ENCODE measurements at places on chromosomes 13 and 19.
A peak's percentile ranks its signal among the peaks of the same experiment; 100 is the strongest.

DNA sequence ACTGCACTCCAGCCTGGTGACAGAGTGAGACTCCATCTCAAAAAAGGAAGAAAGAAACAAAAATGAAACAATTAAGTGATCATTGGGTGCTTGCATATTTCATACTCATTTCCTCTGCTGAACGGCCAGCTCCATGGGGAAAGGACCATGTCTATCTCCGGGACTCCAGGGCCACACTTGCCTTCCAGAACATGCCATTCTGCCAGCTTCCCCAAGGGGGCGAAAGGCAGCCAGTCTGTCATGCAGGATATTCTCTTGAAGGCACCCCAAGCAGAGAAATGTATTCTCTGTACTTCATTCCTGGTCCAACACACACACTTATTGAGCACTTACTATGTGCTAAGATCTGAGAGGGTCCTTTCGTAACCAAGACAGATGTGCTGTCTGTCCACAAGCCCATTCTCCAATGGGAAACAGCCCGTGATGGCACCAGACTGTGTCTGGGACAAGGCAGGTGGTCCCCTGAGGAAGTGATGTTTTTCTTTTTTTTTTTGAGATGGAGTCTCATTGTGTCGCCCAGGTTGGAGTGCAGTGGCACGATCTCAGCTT, 10.2 kb upstream of the CARM1 start:
- DNase-seq = no peak

DNA sequence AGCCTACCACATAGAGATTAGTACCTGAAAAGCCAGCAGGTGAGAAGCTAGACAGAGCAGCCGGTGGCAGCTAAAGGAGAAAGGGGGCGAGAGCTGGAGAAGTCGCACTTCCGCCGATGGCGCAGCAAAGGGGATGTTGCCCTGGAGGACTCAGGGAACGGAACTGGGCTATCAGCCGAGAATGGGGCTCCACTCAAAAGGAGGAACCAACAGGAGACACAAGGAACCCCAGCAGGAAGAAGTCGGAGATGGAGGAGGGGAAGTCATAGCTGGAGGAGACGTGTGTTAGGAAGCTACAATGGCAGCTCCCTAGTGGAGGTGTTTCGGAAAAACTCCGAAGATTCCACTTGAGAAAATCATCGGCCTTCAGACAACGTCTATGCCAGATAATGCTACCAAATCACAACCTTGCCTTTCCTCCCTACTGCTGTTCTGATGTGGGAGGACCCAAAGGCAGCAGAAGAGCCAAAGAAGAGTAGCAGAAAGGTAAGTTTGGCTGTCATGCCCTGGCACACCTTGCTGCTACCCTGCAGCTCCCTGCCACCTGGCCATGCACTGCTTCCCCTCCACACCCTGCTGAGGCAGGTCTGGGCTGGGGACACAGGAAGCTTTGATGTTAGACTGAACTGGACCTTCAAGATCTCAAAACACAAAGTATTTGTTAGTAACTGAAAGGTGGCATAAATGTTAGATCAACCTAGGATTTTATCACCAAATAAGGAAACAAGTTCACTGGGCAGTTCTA, 127.9 kb downstream of the DLEU7 start:
- DNase-seq = no peak

GRCh38 chr19:13864667-13865570, 12.0 kb upstream of the NANOS3 start:
- no peak for DNase-seq

GRCh38 chr19:4352701-4353121, 9.3 kb downstream of the MPND start:
- no peak for DNase-seq

- no peak for DNase-seq
These were observed 3.0 kb downstream of the WASF3 start for GRCh38 chr13:26560456-26560855.

DNA sequence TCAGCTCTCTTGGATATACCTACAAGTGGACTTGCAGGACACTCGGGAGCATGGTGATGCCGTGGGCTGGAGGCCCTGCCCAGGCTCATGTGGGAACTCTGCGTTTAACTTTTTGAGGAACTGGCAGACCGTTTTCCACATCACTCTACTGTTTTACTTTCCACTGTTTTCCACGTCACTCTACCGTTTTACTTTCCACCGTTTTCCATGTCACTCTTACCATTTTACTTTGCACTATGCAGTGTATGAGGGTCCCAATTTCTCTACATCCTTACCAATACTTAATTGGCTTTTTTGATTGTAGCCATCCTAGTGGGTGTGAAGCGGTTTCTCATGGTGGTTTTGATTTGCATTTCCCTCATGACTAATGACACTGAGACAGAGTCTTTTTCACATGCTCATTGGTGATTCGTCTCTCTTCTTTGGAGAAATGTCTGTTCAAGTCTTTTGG, 40.5 kb downstream of the GATAD2A start:
- DNase-seq = no peak

DNA sequence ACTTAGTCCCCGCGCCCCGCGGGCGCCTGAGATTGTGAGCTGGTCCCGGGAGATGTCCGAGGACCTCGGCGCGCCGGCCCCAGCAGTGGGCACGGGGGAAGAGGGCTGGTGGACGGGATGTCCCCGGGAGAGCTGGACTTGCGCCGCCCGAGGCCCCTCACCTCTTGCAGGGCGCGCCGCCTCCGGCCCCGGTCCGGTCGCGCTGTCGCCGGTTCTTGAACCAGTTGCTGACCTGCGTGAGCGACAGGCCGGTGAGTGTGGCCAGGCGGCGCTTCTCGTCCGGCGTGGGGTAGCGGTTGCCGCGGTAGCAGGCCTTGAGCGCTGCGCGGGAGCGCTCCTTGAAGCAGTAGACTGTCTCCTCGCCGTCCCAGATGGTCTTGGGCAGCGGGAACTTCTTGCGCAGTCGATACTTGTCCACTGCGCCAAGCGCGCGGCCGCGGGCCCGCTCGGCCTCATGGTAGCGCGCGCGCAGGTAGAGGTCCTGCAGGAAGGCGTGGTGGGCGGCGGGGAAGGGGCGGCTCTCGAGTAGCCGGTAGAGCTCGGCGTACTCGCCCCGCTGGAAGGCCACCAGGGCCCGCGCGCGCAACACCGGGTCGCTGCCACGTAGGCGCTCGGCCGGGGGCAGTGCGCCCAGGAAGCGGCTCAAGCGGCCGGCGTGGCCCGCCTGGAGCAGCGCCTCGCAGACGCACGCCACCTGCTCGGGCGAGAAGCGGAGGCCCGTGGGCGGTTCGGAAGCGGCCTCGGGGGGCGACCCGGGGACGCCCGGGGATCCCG, 984 bp downstream of the SIX5 start:
- peak; percentile 24 for DNase-seq

DNA sequence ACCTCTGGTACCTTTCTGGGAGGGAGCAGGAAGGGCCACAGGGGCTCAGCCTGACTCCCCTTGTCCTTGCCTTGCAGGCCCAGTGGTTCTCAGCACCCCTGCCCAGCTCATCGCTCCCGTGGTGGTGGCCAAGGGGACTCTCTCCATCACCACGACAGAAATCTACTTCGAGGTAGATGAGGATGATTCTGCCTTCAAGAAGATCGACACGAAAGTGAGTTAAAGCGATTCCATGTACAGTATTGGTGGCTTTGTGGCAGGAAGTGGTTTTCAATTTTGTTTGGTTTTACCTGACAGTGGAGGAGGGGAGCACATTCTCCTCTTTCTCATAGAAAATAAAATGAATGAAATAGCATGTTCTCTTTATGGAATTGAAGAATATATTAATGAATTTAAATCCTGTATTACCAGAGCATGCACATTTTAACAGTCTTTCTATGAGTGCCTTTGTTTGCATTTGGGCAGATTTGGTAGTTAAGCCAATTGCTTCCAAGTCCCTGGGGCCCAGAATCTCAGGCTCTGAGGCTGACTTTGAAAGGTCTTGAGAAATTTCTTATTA, 4.1 kb downstream of the MAB21L1 start:
- no peak for DNase-seq

DNA sequence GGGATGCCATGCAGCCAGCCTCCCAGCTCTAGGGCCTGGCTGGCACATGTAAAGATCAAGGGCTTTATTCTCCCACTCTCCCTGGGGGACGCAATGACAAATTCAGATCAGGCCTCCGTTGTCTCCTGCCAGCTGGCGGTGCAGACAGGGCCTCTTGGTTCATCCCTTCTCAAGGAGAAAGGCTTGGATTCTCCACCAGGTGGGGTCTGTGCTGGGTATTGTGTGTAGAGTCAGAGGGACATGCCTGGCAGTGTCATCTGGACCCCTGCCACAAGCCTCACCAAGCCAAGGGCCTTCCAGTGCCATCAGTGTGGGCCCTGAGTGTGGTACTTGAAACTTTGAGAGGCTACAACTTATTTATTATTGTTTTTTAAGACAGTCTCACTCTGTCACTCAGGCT, 8.4 kb upstream of the PTPRS start:
- no peak for DNase-seq

GRCh38 chr13:107275945-107276614, 708.1 kb upstream of the ARGLU1 start:
- no peak for DNase-seq

DNA sequence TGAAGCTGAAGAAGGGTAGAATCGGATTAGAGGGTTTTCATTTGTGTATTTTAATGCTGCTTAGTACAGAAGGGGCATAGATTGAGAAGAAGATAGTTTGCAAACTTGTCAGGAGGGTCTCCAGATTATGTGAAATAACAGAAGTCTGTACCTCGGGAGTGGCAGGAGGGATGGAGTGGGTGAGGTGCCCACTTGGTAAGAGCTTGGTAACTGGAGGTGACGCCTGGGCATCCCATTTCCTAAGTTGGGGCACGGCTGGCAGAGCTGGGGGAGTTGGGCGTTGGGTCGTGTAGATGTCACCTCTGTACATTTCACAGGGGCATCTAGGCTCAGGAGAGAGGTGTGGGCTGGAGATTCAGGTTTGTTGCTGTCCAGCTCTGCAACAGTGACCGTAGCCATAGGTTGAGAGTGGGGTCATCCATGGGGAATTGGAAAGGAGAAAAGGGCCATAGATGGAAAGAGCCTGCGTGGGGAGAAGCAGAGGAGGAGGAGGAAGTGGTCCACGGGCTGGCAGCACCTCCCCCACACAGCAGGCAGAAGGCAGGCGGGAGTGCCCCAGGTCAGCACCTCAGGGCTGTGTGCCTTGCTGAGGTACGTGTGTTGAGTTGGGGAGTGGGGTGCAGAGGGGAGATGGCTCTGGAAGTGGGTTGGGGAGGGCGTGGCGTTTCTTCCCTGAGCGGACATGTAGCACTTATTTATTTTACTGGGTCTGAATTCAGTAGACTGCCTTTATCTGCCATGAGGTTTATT, 31.2 kb downstream of the MPHOSPH8 start:
- no peak for DNase-seq

DNA sequence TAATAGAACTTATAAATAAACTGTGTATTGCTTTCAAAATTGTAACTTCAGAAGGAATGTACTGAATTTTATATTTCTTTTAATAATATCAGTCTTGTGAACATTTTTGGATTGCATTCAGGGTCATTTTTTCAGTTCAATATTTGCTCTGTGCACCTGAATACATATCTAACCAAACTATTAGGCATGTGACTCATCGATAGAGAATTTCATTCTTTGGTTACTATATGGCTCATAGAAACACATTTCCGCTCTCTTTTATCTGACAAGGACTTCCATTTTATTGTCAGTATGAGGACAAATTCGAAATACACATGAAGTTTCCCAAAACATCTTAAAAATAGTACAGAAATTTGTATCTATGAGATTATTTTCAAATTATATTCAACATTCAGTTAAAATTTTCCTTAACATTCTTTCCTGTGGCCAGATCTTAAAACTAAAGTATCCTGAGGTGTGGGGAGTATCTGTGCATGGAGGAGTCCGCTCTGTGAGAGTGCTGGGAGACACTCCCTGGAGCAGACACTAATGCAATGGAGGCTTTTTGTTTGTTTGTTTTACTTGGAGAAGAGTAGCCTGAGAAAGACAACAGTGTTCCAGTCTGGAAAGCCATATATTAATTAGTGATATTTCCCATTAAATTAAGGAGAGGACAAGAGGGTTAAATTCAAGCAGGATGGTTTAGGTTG, 483.6 kb downstream of the PCDH20 start:
- no peak for DNase-seq

GRCh38 chr13:103140001-103140671, 73.9 kb upstream of the SLC10A2 start:
- peak; percentile 51 for DNase-seq
